NCI-H510A (cell line): ENCODE measurements at places on chromosomes 7 and 10.

DNA sequence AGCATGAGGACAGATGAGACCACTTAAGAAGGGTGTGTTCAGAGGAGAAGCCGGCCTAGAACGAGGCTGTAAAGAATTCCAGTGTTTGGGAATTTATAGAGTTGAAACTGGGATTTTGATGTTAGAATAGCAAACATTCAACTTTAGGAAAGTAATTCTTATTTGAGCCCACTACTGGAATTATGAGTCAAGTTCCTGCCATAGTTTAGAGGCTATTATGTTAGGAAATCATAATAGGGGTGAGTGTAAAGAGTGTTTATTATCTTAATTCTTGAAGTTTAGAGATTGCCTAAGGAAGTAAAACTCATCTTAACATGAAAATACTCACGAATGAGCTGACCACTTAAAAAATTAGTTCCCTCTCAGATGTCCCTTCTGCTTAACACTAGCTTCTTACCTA is 2.1 kb downstream of the CBLL1 start:
- no peak for DNase-seq

GRCh38 chr10:60728056-60728455 is 50.2 kb upstream of the CDK1 start:
- no peak for DNase-seq

GRCh38 chr7:156889089-156889488 is 3.9 kb downstream of the LMBR1 start:
- peak; percentile 13 for DNase-seq

DNA sequence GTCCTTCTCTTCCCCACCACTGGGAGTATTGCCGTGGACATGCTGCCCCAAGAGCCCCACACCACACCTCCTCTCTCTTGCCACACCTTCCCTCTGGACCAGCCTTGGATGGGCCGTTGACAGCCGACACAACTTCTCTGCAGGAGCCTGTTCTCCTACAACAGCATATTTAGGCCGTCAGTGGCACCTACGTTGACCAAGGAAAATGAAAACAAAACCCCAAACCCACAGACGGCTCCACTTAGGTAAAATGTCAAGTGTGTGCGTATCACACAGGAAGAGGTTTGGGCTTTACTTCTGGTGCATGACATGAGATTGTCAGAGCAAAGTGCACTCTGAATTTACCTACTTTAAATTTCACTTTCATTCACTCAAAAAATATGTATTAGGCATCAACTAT is 246.6 kb downstream of the ZMYND11 start:
- DNase-seq, result no peak

DNA sequence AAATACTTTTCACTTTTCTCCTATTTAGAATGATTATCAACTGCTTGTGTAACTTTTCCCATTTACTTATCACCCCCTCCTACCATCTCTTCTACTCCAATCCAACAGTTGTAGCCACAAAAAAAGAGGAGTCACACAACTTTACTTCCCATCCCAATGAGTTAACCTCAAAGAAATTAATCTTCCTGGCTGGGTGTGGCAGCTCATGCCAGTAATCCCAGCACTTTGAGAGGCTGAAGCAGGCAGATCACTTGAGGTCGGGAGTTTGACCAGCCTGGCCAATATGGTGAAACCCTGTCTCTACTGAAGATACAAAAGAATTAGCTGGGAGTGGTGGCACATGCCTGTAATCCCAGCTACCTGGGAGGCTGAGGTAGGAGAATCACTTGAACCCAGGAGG is 19.9 kb downstream of the SYPL1 start:
- DNase-seq, result no peak

GRCh38 chr10:73865459-73866442 is 8.6 kb downstream of the CAMK2G start:
- no peak for DNase-seq

DNA sequence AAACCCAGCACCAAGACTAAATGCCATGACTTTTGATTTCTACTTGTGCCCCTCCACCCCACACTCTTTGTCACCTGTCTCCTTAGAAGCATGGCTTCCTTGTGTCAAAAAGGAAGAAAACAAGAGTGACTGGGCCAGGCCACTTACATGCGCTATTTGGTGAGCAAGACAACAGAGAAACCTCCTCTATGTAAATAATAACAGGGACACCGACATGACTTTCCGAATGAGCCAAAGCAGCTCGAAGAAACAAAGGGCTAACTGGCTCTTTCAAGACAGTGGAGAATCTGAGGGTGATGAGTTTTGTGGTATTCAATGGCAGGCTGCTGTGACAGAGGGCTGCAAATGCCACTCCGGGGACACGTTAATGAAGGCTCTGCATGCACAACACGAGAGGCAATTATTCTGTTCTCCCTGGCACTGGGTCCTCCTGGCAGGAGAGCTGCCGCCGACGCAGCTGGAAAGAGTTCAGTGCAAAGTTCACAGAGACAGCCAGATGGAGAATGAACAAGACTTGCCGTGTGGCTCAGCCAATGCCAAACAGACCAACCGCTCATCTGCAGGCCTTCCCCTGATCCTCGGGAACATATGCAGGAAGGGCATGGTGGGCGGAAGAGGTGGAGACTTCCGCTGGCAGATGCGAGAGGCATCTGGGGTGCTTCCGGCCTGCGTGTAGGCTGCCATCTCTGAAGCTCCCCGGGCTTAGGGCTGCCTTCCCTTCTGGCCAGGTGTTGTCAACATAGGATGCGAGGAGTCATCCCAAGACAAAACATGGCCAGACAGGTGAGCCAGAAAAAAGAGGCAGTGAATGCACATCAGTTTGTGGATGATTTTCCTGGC is 59.1 kb upstream of the SMNDC1 start:
- DNase-seq, result no peak

GRCh38 chr7:26958834-26959233 is 94.4 kb upstream of the SKAP2 start:
- DNase-seq, result no peak

DNA sequence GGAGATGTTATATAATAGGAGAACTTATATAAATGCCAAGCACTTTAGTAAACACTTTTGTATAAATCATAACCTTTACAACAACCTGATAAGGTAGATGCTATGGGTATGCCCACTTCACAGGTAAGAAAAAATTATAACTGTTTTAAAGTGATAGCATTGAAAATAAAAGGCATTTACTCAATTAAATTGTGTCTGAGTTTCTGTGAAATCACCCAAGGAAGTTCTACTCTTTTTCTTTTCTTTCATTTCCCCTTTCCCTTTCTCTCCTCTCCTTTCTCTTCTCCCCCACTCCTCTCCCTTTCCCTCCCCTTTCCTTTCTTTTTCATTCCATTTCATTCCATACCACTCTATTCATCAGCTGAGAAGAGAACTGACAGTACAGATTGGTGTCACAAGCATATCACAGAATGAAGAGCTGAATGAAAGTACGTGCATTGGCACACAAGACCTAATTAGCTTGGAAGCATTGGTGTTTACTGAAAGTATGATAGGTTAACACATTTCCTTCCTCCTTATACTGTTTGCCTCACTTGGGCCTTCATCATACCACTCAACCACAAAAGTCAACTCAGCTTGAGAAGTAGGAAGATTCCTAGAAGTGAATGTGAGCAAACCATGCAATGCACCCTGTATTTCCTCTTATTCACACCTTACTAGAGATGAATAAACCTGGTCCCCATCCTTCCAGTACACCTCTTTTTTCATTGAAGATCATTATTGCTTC is 117.9 kb upstream of the AGR3 start:
- DNase-seq, result no peak

- no peak for DNase-seq
Measured at GRCh38 chr7:2233926-2234325, 1.2 kb upstream of the MAD1L1 start.

DNA sequence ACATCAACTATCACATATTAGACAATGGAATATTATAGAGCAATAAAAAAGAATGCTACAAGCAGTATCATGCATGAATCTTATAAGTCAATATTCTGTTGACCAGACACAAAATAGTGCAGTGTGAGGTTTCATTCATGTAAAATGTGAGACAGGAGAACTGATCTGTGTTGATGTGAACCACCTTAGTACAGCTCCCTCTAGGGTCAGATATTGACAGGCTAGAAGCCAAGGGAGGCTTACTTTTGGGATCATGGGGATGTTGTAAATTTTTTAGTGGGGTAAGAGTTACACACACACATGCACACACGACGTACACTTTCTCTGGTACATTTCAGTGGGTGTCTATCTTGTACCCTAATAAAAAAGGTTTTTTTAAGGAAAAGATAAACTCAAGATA is 231.6 kb upstream of the FOXK1 start:
- DNase-seq, result no peak

- no peak for DNase-seq
Measured at GRCh38 chr7:86786376-86786775, 142.7 kb downstream of the GRM3 start.

DNA sequence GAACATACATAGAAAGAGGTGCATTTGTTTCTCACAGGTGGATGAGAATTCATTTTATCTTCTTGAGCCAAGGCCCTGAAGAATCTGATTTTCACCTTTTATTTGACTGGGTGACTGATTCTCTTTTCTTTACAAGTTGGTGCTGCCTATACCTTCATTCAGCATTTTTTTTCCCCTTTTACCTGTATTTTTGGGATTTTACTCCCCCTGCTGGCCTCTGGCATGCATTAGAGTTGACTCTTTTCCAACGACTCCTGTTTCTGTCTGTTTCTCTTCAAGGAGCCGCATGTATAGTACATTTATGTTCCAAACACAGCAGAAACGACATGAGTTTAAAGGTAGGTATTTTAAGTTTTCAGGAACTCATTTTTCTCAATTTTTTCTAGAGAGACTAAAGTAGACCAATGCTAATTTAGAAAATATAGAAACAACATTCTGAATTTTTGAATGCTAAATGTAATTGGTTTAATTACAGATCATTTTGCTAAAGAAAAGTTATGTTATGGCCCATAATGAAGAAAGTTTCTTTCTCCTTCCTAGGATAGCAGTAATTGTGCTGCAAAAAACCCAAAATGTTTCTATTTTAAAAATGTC is 149.8 kb upstream of the HDAC9 start:
- no peak for DNase-seq

DNA sequence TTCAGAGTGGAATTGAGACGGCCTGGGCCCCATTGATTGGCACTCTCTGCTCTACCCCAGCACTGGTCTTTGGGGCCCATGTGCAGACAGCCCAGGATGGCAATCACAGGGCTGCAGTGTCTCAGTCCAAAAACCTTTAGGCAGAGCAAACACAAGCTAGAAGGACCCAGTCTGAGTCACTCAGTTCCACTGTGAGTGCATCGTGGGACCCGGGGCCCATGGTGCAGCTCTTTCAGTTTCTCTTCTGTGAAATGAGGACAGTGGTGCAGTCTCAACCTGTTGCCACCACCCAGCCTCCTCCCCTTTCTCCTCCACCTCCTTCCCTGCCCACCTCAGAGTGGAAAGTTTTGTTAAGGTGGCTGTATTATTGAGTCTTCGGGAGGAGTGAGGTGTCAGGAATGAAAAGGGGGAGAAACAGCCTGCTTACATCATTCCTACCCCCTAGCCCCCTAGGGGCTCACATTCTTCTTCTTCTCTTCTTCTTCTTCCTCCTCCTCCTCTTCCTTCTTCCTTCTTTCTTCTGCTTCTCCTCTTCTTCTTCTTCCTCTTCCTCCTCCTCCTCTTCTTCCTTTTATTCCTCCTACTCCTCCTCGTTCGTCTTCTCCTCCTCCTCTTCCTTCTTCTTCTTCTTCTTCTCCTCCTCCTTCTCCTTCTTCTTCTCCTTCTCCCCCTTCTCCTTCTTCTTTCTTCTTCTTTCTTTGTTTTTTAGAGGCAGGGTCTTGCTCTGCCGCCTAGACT is 19.5 kb upstream of the CARD11 start:
- no peak for DNase-seq

- no peak for DNase-seq
Measured at GRCh38 chr10:91378061-91378460, 32.1 kb upstream of the HECTD2 start.

DNA sequence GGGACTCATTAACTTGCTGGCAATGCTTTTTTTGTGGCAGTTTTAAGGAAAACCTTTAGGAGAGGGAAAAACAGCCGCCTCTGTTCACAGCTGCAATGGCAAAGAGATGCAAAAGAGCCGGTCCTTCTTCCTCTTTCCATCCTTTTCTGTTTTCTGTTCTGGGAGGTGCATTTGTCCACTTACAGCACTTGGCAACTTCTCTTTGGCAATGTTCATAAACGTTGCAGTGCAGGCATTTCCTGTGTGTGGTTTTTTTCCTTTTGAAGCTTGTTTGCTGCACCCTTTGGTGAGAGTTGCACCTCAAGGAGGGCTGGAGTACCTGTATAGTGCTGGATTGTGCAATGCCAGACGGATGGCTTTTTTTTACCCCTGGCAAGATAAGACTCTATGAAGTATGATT is 53.9 kb upstream of the HABP2 start:
- peak; percentile 39 for DNase-seq

- DNase-seq, result no peak
Measured at GRCh38 chr10:10680496-10680895, 337.2 kb upstream of the CELF2 start.

DNA sequence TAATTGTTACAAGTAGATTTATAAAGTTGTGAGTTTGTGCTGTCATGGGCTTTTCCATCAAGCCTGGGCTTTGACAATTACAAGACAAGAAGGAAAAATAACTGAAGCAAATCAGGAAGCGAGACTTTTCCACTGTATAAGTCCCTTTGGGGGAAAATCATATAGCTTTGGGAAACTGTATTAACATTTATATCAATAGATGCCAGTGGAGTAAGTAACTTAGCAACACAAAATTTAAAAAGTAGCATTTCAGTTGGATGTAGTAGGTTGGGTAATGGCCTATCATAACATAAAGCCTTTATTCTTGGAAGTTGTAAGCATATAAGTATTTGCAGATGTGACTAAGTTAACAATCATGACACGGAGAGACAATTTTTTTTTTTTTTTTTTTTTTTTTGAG is 931.1 kb downstream of the CNTNAP2 start:
- DNase-seq, result no peak

GRCh38 chr7:151060416-151061212 is 1.2 kb downstream of the SLC4A2 start:
- no peak for DNase-seq
